ENCODE measurements at places on chromosomes 5 and 9.

DNA sequence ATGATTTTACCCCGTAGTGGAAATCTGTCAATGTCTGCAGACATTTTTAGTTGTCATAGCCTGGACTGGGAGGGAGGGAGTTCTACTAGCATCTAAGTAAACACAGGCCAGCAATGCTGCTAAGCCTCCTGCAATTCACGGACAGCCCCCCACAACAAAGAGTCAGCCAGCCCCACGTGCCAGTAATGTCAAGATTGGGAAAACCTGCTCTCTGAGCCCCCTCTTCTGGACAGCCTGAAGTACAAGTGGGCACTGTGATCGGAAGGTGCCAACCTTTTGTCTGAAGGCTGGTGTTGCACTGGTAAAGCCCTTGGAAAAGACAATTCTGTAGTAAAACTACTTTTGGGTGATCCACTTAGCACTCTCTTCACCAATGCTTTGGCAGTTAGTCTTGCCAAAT, 154.5 kb downstream of the TARS1 start:
- no peak for DNase-seq

DNA sequence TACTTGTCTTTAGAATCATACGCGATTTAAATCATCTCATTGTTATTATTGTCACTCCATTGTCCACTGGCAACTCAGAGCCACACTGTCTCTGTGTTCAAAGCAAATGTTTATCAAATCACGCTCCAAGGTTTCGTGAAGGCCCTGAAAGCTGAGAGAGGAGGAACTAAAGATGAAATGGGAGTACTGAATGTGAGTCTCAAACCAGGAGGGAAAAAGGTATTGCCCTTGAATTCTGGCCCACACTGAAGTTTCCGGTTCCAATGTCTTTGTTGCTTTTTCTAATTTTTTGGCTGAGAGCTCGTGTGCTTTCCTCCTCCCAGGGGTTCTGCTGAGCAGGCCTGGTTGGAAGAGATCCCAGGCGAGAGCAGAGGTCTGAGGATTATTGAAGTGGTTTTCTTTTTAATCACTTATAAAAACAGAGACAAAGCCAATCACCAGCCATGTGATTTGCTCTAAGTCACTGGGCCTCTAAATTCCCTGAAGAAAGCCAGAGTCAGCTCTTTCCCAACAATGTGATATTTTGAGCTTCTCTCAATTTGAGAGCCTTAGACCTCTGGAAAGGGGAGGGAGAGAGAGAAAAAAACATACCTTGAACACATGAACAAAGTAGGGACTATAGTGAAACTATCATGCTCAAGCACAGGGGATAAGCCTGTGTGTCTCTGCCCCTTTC, 420.8 kb upstream of the GRAMD2B start:
- DNase-seq = no peak

GRCh38 chr9:137348769-137349470, 46.8 kb upstream of the NRARP start:
- DNase-seq = no peak

DNA sequence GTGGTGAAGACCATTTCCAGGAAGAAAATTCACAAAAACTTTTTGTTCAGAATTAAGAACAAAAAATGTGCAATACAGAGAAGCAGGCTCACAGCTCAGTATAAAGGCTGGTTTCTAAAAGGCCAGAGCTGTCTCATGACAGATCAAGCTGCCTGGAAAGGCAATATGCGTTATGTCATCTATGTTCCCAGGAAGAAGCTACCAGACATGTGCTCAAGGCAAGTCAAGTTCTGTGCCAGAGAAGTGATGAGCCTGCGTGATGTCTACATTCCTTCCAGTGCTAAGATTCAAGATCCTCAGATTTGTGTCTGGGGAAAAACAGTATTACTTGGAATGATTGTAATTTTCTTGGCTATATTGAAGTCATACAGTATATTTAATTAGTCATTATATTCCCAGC, 104.3 kb downstream of the PDE4D start:
- no peak for DNase-seq

GRCh38 chr5:144308906-144309670, 138.4 kb downstream of the KCTD16 start:
- no peak for DNase-seq

- no peak for DNase-seq
Observed at GRCh38 chr9:105678163-105678562, 15.9 kb downstream of the TAL2 start.

DNA sequence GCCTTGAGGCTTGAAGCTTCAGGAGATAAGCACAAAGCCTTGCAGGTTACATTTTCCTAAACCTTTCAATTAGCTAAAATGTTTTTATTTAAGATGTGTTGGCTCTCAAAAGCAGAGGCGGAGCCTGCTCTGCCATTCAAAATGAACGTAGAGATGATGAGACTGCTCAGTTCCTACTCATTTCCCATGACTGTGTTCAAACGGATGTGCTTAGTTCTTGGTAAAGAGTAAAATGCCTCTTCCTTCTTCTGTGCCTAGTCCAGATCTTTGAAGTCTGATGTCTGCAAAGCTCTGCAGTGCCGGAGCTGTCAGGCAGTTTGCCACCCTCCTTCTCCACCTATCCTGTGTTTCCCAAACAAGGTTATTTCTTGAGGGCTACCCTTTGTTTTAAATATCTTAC, 46.3 kb upstream of the ADAMTSL1 start:
- DNase-seq = no peak

DNA sequence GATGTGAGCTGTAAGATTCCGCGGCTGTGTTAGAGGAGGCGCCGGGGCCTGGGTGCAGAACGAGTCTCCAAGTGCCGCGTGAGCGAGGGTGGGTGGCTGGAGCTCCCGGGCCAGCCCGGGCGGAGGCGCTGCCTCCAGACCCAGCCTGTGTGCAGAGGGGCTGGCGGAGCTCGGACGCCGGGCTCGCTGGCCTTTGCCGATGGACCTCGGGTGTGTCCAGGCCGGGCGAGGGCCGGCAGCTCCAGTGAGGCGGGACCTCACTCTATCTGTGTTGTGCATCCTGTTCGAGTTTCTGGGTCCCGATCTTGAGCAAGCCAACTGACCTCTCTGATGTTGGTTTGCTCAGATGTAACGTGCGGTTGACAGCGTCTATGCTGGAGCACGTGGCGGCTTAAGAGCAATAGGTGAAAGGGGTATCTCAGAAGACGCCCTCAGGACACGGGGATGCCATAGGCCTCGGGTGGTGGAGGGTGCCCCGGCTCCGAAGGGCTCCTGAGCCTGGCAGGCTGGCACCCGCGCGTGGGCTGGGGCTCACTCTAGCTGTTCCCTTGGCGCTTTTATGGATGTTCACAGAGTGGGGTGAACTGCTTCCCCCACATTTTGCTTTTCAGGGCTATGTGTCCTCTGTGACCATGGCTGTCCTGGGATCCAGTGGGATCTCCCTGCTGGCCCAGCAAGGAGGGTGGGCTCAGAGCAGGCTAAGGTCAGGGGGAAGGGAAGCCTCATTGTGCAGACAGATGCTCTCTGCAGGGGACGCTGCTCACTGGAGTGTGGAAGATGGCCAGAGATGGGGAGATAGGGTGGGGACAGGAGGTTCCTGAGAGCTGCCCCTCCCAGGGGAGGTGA, 69.8 kb downstream of the MRPL36 start:
- peak; percentile 28 for DNase-seq

DNA sequence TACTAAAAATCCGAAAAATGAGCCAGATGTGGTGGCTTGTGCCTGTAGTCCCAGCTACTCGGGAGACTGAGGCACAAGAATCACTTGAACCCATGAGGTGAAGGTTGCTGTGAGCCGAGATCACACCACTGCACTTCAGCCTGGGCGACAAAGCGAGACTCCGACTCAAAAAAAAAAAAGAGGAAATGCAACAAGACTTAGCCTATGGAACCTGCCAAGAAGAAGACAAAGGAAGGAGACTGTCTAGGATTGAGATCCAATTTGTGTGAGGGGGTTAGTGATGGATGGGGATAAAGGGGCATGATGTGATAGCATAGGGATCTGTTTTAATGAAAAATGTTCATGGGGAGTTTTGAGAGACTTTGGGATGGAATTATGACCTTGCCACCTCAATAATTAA, 72.9 kb downstream of the RAB24 start:
- DNase-seq = no peak

DNA sequence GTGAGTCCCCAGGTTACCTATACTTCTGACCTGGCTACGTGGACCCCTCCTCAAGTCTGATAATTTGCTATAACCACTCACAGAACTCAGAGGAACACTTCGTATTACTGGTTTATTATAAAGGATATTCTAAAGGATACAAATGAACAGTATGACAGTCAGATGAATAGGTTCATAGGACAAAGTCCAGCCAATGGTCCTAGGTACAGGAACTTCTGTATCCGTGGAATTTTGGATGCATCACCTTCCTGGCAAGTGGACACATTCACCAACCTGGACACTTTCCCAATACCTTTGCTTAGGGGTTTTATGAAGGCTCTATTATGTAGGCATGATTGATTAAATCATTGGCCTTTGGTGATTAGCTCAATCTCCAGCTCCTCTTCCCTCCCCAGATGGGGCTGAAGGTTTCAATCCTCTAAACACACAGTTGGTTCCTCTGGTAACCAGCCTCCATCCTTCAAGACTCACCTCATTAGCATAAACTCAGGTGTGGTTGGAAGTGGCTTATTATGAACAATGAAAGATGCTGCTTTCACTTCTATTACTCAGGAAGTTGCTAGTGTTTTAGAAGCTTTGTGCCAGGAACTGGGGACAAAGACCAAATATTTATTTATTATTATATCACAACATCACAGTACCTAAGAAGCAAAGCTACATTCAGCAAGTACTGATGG, 149.6 kb upstream of the ELL2 start:
- no peak for DNase-seq

DNA sequence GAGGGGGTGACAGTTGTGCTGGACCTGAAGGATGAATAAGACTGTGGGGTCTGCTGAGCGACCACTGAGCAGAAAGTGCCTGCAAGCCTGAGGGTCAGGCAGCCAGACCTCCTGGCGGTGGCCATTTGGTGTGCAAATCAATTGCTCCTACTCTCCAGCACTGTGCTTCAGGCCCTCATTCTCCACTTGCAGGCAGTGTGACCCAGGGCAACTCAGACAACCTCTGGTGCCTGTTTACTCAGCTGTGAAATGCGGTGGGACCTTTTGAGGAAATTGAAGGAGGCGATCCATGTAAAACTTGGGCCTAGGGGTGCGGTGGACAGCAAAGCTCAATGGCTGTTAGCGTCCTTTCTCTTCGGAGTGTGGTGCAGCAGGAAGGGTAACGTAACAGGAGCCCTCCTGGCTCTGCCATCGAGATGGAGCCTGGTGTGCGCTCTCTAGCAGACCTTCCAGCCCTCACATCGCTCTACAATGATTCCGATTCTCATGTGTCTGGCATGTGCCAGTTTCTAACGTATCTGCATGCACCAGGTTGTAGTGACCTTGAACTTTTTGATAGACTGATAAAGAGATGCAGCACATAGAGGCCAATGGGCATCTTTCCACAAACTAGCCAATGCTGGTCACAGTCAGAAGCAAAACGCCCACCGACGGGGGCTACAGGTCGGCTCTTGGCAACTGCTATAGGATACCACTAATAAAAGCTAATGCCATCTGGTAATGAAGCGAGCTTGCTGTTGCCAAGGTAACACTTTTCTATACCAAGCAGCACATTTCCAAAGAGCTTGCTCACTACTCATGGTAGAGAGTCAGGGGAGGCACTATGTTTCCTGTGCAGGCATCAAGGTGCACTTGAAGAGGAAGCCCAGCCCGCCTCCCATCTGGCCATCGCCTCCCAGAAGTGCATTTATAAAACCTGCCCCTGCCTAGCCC, 159.7 kb upstream of the RAPGEF1 start:
- DNase-seq = no peak

- DNase-seq = no peak
Observed at GRCh38 chr5:169104937-169105494, 195.9 kb downstream of the SLIT3 start.

DNA sequence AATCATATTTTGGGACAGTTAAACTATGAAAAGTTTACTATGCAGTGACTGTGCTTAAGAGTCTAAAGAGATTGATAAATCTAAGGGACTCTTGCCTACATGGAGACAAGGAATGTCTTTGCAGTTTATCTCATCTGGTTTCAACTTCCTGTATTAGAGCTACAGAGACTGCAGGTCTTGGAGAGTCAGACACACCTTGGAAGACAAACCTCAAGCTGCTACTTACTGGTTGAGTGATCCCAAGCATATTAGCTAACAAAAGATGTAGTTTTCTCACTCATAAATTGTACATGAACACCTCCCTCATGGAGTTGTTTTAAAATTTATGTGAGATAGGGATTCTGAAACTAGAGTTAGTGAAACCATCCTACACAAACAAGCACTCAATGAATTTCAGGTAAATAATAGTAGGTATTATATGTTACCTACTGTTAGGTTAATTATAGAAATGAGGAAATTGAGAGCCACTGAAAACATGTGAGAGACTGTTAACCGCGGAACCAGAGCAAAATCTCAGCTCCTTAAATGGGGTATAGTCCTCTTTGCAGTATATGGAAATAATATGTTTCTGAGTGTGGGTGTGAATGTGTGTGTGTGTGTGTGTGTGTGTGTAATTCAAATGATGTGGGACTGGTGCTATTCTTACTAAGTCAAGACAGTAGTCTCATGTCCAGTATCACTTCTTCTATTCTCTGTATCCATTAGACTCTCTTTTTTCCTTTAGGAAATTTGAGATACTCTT, 752.1 kb downstream of the DTWD2 start:
- no peak for DNase-seq

DNA sequence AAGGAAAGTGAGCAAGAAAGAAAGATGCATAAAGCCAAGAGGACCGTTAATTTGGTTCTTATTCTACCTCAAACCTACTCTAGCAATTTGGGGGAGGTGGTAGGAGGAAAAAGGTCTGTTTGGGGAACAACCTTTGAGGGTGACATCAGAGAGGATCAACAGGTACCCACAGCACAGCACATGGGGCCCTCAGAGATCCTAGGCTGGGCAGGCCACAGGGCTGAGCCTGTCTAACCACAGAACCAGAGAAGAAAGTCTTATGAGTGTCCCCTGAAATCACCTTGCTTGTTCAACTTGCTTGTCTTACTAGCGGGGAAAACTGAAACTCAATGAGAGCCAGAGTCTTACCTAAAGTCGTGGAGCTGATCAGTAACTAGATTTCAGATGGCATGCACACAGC, 385.2 kb downstream of the SPOCK1 start:
- DNase-seq = no peak

DNA sequence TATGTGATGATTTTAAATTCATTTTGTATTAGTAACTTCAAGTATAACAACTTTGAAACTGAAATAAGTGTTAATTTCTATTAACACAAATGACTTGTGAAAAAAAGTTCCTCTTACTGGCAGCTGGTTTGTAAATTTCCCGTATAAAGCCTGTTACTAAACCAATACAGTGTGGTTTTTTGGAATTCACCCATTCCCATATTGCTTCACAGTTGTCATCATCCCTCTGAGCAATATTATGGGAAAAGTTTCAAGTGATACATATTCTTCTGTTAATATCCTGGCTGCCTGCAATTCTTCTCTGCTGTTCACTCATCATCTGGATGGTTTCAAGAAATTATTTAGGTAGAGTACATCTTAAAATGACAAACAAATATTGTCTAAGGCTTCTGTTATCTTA, 1185.1 kb upstream of the C9orf72 start:
- DNase-seq = no peak

GRCh38 chr5:58069846-58070245, 390.0 kb downstream of the PLK2 start:
- no peak for DNase-seq
